ENCODE measurements at places on chromosomes 12 and 14.

GRCh38 chr14:44379292-44379977 is 127.6 kb downstream of the FSCB start:
- no peak for DNase-seq

- DNase-seq = peak; percentile 87
These were observed 68.6 kb upstream of the MAX start for GRCh38 chr14:65170768-65171507.

- DNase-seq = peak; percentile 22
These were observed 28.6 kb downstream of the FIGNL2 start for GRCh38 chr12:51819736-51820525.

- DNase-seq = peak; percentile 50
These were observed 57.1 kb downstream of the MARK3 start for GRCh38 chr14:103442288-103442687.

DNA sequence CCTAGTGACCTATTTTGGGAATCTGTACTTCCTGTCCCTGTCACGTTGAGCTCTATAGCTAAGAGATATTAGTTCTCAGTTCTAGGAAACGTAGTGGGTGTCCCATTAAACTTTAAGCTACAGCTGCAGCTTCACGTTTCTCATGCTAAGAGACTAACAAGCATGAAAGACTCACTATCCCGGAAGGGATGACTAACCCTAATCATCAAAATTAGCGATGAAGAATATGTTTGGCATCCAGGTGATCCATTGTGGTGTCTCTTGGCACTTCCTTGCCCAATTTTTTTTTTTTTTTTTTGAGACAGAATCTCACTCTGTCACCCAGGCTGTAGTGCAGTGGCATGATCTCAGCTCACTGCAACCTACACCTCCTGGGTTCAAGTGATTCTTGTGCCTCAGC is 11.0 kb upstream of the LALBA start:
- no peak for DNase-seq

- no peak for DNase-seq
These were observed 126.9 kb downstream of the PAPOLA start for GRCh38 chr14:96629082-96629481.

GRCh38 chr12:110575326-110575725 is 7.8 kb downstream of the PPTC7 start:
- DNase-seq = peak; percentile 23

DNA sequence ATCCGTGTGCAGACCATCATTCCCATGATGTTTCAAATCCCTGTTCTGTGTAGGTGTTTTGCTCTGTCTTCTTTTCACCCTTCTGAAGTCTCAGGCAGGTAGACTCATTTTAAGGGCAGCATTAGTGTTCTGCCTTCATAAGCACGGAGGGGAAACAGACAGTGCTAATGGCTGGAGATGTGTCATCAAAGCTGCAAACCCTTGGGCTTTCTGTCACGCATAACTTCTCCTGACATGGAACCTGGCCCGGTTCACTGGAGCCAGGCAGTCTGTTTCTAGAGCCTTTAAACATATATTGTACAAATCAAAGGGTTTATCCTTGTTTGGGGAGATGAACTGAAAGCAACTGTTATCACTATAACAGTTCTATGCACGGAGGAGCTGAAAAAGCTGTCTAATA is 141.4 kb downstream of the TMEM132D start:
- no peak for DNase-seq

- peak; percentile 34 for DNase-seq
These were observed 457 bp downstream of the SOCS2 start for GRCh38 chr12:93572712-93573551.

DNA sequence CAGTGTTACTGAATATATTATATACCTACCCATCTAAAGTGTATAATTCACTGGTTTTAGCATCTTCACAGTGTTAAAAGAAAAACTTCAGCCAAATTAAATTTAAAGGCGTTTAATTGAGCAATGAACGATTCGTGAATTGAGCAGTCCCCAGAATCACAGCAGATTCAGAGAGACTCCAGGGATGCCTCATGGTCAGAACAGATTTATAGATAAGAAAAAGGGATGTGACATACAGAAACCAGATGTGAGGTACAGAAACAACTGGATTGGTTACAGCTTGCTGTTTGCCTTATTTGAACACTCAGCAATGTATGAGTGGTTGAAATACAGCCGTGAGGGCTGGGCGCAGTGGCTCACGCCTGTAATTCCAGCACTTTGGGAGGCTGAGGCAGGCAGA is 84.6 kb downstream of the WNK1 start:
- DNase-seq = no peak

DNA sequence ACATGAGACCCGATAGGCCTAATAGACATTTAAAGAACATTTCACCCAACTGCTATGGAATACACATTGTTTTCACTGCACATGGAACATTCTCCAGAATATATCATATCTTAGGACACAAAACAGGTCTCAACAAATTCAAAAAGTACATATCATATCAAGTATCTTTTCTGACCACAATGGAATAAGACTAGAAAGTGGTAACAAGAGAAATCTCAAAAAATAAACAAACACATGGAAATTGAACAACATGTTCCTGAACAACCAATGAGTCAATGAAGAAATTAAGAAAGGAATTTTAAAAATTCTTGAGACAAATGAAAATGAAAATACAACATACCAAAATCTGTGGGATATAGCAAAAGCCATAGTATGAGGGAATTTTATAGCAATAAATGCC is 208.1 kb downstream of the PTPRO start:
- peak; percentile 60 for DNase-seq

- no peak for DNase-seq
These were observed 116.3 kb downstream of the GLT1D1 start for GRCh38 chr12:128969480-128970055.

DNA sequence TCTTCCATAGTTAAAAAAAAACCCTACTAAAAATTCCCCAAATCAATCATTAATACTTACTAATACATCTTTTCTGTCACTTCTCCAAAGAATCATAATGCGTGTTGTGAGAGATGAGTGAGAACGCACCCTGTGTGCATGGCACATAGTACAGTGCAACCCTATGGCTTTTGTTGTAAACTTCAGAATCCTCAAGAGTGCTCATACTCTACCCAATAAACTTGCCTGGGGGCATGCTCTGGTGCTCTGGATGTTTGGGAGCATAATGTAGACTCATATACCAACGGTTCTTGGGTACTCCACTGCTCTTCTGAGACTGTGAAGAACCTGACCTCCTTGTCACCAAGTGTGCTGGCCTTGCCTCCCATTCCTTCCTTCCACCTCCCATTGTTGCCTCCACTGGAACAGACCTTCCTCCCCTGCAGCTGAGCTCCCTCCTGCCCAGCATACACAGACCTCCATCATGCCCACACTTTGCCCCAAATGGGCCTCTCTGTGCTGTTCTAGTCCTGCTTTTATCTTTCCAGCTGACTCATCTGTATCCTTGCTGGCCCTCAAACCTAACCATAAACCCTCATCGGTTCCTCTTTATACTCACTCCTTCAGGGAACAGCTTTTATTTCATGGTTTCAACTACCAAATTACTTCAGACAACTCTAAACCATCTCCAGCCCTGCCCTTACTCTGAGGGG is 8.9 kb downstream of the DCP1B start:
- no peak for DNase-seq

GRCh38 chr12:130830246-130830551 is 8.9 kb downstream of the STX2 start:
- no peak for DNase-seq

Measured in cardiac fibroblast (primary cell).